ENCODE measurements at places on chromosomes 6 and 20. TPM values are rescaled to one million over a fixed set of nuclear protein-coding genes. Genes with fewer than 3 reads are reported as not detected.

HMGN4 gene
- total RNA-seq: 60.5 TPM

GTSF1L gene
- total RNA-seq: not detected

OR2B3 gene
- not detected for total RNA-seq

LY6G6D gene
- total RNA-seq: not detected

AVP gene
- total RNA-seq: not detected

DNA sequence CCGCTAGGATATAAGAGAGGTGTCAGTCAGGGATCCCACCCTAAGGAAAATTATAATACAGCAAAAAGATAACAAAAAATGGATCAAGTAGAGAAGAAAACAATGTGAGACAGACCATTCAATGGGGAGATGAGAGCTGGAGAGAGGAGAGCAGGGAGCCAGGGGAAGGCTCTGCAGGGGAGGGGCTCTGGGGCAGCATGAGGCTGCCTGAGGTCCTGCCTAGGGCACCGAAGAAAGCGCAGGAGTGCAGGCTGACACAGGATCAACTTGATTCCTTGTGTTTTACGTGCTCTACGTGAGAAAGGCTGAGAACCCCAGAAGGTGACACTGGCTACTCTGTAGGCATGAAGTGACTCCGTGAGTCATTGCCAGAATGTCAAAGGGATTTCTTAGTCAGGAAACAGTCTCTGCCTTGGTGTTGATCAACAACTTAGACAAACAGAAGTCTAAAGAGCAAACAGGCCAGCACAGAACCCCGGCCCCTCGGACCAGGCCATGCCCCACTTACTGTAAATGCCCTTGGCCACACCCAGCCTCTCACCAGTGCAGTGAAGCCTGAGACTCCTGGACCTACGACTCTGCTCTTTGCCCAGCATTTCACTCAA, 290.1 kb upstream of the PRDM1 start:
- DNase-seq: no peak

DNA sequence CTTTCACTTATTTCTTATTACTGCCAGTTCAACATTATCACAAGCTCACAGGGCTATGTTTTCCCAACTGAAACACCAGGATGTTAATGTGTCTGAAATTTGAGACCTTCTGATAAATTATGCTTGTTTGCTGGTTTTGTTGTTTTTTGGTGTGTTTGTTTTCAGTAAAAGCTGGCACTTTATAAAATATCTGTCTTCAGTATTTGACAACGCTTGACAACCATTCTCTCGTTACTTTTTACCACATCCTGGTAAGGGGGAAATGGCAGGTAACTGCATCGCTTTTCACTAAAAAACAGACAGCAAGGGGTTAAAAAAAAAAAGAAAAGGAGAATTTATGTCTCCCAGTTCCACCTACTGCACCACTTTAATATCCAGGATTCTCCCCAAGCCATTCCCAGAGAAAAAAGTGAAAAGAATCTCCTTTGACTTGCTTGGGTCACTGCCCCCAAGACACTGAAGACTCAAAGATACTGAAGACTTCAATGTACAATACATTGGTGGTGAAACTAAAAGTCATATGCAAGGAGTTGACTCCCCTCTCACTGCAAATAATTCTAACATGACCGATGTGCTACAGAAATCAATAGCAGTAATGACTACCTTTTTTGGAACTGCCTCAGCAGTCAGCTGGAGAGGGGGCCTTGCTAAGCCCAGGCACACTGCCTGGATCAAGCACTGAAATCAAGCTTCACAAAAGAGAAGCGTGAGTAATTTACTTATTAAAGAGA, 88.9 kb downstream of the HIVEP2 start:
- DNase-seq: no peak

- no peak for DNase-seq
Measured at GRCh38 chr20:2460752-2461424, 9.7 kb downstream of the SNRPB start.

DNA sequence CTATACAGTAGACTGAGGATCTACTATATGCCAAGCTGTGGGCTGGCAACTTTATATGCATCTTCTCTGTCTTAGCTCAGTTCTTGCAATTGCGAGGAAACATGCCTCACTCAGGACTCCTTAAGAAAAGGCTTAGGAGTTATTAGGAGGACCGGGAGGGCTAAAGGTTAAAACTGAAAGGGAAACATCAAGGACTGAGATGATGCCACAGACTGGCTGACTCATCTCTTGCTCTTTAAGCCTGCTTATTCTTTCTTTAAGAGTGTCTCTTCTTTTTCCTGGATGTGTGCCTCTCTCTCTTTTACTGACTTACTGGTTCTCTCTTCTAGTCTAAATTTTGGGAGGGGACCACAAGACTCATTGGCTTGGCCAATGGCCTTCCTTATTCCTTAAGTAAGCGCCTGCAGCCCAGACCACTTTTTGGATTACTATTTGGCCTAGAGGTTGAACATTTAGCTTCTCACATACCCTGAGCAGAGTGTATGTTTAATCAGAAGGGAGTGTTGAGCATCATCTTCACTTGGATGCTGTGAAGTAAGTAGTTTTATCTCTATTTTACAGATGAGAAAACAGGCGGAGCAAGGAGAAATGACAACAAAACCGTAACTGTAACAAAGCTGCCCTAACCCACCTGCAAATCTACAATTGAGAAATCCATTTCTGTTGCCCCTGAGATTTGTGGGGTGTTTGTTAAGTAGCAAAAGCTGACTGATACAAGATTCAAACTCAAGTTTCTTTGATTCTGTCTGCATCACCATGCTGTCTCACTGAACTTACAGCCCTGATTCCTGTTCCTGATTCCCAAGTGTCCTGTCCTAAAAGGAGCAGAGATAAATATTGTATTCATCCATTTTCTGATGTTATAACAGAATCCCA, 7.2 kb upstream of the SDC4 start:
- DNase-seq: no peak

GRCh38 chr6:134447423-134447822, 129.5 kb upstream of the SGK1 start:
- no peak for DNase-seq

- no peak for DNase-seq
Measured at GRCh38 chr20:4813076-4813862, 91.6 kb downstream of the PRND start.

DNA sequence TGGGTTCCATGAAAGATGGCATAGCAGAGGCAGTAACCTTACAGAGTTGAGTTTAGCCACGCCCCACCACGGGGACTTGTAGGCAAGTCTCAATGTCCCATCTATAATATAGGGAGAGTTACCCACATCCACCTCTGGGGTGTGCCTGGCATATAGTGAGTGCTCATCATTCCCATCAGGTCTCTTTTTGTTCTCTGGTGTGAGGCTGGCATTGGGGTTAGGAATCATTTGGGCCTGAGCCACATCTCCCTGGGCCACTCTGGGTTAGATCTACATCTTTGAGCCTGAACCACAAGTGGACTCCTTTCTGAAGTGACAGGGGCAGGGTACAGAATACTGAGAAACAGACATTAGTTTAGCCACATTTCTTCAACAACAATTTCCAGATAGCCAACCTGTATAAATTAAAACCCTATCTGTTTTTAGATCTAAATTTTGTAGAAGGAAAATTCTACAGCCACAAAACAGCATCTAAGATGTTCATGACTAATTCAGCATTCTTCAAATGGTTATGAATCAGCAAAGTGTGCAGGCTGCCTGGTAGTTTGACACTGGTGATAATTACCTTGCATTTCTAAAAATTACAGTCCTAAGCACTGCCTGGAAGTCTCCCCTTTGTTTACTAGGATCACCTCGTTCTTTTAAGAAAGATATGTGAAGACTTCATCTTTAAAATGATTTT, 20.1 kb downstream of the RNF24 start:
- no peak for DNase-seq

- DNase-seq: no peak
Measured at GRCh38 chr6:11999246-11999645, 12.9 kb upstream of the HIVEP1 start.

Data from Panc1 (cell line).